ENCODE measurements at places on chromosomes 6 and 20. TPM values are rescaled to one million over a fixed set of nuclear protein-coding genes. Genes with fewer than 3 reads are reported as not detected.

SRXN1 gene
- total RNA-seq = 30.2 TPM

TGM3 gene
- total RNA-seq = not detected

DNA sequence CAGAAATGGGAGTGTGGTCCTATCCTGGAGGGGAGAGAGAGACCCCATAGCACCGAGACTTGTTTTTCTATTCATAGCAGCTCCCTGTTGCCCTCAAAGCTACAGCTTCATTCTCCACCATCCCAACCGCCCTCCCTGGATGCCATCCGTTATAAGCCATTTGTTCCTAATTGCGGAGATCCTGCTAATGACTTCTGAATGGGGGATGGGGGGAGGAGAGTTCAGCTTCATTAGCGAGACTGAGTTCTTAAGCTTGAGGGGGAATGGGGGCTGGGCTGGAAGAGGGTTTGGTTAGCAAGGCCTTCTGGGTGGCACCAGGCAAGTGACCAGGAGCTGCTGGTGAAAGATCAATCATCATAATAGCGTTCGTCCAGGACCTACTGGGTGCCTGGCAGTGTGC is 27.1 kb downstream of the FOXP4 start:
- H3K4me1 ChIP-seq = peaks cover 15% of the 10 kb centered on the region
- H3K36me3 ChIP-seq = peaks cover 5% of the 10 kb centered on the region
- no peak overlapping the region for H3K4me3 ChIP-seq
- no peak overlapping the region for H3K27ac ChIP-seq
- DNase-seq = no peak
- no peaks in the 10 kb centered on the region for H3K27me3 ChIP-seq

- H3K27me3 ChIP-seq = no peaks in the 10 kb centered on the region
- no peak for DNase-seq
- H3K27ac ChIP-seq = no peak overlapping the region
- H3K36me3 ChIP-seq = no peaks in the 10 kb centered on the region
- no peaks in the 10 kb centered on the region for H3K4me1 ChIP-seq
These were observed 300.2 kb upstream of the SYNCRIP start for GRCh38 chr6:85942844-85943243.

CRISP2 gene
- total RNA-seq = not detected

GRCh38 chr6:42075159-42075838 is 25.0 kb downstream of the TAF8 start:
- H3K27me3 ChIP-seq = no peaks in the 10 kb centered on the region
- peaks cover 3% of the 10 kb centered on the region for H3K4me1 ChIP-seq
- H3K27ac ChIP-seq = no peak overlapping the region
